Stimulated activated naive CD4-positive, alpha-beta T cell treated with Interleukin-2 at 50 U/mL for 16 hours (primary cell): ENCODE measurements at places on chromosomes 12 and 14.

- no peak for DNase-seq
Measured at GRCh38 chr12:19810213-19810612, 370.9 kb downstream of the AEBP2 start.

DNA sequence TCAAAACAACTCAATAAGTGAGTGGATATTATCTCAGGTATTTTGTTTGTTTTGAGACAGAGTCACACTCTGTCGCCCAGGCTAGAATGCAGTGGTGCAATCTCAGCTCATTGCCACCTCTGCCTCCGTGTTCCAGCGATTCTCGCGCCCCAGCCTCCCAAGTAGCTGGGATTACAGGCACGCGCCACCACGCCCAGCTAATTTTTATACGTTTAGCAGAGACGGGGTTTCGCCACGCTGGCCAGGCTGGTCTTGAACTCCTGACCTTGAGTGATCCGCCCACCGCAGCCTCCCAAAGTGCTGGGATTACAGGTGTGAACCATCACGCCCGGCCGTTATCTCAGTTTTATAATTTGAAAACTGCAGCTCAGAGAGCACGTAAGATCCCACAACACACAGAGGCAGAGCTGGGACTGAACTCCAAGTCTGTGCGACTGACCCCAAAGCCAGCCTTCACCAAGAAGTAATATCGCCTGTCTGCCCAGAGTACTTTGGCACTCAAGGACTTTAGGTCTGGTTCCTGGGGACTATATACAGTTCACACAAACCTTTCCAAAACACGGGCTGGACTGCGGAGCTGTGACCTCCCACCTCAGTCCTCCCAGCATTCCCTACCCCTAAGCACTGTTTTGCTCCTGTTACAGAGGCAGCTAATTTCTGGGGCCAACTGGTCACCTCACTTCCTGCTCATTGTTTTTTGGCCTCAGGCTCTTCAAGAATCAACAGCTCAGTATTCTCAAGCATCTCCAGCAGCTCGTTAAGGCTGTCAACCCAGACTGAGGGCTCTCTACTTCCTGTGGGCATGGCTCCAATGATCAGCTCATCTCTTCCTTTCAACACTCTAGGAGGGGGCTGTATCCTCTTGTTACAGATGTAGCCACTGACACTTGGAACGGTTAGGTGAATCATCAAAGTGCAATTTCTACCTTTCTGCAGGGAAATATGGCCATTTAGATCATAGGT is 22.5 kb downstream of the TESC start:
- DNase-seq = no peak

GRCh38 chr12:5889381-5890047 is 55.5 kb downstream of the ANO2 start:
- no peak for DNase-seq

GRCh38 chr14:66540038-66540437 is 32.1 kb downstream of the GPHN start:
- DNase-seq = no peak

DNA sequence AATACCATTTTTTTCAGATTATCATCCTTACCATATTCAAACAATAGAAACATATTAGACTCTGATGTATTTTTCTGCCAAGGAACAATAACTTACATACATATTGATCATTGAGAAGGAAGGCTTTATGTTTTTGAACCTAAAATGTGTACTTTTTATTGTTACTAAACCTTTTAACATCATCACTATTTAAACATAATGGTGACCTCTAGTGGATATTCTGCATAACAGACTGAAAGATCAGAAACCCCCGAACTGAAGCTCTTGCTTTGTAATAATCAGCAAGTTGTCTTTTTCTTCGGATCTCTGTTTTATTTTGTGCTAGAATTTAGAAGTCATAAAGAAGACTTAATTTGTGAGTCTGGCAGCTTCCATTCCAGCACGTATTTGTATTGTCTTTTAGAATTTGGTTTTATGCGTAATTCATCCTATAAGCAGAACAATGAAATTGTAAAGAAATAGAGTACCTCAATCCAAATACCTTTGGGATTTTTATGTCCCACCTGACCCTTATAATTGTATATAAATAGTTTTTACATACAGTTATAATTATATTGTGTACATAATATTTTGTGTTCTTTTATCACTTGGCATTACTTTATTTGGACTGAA is 125.9 kb upstream of the ATF1 start:
- DNase-seq = no peak

DNA sequence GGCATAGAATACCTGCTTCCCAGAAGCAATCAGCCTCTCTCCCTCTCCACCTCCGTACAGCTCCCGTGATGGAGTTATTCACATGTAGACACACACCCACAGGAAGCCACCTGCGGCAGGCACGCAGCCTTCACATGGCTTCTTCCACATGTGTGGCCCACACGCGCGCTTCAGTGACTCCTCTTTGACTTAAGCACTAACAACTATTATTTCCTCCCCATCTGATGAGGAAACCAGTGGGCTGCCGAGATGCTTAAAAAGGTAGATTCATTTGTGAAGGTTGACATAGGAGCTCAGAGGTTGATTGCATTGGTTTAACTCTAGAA is 69.3 kb downstream of the PRMT8 start:
- no peak for DNase-seq

GRCh38 chr14:31395572-31396205 is 24.7 kb downstream of the HEATR5A start:
- DNase-seq = no peak

DNA sequence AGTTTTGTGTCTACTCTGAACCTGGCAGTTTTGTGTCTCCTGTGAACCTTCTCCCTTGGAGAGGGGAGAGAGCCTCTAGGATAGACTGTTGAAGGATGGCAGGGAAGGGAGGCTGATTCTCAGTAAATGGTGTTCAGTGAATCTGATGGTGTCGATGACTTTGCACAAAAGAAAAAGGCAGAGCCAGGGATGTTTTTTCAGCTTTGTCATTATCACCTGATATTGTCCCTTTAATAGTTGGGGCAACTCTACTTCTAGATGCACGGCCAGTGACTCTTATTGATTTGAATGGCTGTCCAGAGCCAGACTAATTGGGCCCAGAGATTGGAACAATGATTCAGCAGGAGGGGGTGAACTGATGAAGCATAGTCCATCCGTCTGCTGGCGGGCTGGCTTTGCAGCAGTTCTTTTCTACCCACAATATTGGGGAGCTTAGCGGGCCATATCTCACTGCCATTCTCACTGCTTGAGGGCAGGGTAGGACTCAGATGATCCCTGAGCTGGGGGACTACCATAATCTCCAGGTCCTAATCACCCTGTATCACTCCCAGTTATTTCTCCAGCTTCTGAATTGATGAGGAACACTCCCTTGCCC is 93.1 kb downstream of the ADCK1 start:
- DNase-seq = no peak

- no peak for DNase-seq
Measured at GRCh38 chr14:80291101-80291500, 79.8 kb upstream of the DIO2 start.

DNA sequence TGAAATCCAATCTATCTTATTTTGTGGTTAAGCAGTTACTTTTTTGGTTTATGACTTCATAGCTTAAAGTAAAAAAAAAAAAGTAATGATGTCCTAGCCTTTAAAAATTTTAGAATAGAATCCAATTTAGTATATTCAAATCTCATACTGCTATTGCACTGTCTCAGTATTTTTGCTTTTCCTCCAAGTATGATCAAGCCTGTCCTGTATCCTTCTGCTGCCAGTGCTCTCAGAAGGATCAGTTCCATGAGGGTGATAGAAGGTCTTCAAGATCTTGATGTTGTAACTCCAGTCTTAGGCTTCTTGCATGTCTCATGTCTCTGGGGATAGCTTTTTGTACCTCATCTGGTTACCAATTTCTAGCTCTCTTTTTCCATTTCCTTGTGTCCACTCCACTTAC is 324.2 kb upstream of the FAR2 start:
- DNase-seq = no peak

DNA sequence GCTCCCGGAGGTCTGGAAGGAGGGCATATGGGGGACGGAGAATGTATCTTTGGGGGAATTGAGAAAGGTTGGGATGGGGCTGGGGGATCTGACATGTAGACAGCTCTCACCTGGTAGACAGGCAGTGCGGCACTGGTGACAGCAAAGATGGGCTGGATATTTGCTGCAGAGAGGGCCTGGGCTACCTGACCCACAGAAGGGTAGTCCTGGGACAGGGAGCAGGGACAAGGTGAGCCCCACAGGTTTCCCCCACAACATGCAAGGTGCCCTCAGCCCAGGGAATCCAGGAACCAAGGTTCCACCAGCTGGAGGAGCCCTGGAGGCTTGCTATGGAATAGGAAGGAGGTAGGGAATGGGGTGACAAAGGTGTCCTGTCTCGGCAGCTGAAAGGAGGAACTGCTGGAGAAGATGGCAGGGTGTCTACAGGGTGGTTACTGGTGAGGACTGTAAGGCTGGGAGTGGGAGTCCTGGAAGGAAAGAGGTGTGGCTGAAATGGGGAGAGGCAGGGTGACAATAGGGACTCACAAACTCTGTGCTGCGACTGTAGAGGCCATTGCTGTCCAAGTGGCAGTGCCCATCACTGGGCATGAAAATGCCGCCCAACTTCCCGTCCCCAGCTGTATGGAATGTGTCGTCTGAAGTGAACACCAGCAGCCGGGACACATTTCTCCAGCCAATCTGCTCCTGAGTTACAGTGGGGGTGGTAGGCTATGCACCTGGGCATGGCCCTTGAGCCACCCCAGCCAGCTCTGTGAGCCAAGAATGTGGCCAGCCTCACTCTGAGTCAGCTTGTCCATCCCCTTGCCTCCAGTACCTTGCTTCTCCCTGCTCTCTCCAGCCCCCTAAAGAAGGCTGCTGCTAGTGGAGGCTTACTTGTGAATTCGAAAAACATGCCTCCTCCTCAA is 11.3 kb downstream of the ITGB7 start:
- no peak for DNase-seq

DNA sequence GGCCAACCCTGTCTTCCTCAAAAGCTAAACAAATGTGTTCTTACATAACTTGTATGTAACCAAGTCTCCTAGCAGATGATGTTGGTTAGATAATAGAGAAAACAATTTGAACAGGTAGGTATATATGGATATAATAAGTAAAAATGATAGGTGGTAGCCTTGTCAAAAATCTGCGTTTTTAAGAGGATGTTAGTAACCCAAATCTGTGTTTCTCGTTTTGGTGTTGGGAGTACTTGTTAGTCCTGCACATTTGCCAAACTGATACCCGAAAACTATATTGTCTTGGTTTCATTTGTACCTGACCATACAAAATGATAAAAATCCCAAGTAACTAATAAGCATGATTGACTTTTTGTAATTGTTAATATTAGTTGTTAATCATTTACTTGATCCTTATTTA is 8.1 kb downstream of the SRSF5 start:
- no peak for DNase-seq

DNA sequence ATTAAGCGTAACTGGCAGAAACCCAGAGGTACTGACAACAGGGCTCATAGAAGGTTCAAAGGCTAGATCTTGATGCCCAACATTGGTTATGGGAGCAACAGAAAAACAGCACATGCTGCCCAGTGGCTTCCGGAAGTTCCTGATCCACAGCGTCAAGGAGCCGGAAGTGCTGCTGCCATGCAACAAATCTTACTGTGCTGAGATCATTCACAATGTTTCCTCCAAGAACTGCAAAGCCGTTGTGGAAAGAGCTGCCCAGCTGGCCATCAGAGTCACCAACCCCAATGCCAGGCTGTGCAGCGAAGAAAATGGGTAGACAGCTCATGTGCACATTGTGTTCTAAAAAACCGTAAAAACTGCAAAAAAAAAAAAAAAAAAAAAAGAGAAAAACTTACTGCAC is 192.3 kb downstream of the MON2 start:
- DNase-seq = no peak

- DNase-seq = no peak
Measured at GRCh38 chr12:68106160-68106559, 53.4 kb downstream of the IFNG start.

DNA sequence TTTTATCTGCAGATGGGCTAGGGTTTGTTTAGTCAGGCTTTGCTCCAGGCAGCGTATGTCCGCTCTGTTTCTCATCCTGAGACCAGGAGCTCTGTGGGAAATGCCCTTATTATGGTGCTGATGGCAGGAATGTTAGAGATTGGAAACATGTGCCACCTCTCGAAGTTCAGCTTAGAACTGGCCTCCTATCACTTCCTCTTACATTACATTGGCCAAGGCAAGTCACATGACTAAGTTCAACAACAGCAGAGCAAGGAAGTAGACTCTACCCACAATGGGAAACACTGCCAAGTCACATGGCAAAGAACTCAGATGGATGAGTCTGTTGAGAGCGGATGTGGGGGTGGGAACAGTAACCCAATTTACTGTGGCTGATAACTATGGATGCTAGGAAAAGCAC is 161.9 kb upstream of the WSCD2 start:
- no peak for DNase-seq

DNA sequence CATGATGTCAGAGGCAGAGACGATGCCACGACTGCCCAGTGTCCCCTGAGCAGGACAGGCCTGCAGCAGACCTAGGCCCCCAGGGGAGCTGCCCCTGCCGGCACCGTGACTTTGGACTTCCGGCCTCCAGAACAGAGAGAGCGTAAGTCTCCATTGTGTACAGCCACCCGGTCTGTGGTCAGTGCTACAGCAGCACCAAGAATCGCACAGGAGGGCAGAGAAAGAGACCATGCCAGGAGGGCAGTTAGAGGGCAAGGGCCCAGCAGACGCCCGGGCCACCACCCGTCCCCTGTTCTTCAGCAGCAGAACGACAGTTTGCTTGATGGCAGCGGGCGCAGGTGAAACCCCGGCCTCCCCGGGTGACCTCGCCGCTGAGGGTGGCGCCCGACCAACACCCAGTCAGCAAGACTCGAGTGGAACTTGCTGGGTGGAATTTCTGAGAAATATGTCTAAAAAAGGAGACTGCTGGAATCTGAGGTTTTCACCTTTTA is 19.7 kb downstream of the GALNT9 start:
- no peak for DNase-seq

DNA sequence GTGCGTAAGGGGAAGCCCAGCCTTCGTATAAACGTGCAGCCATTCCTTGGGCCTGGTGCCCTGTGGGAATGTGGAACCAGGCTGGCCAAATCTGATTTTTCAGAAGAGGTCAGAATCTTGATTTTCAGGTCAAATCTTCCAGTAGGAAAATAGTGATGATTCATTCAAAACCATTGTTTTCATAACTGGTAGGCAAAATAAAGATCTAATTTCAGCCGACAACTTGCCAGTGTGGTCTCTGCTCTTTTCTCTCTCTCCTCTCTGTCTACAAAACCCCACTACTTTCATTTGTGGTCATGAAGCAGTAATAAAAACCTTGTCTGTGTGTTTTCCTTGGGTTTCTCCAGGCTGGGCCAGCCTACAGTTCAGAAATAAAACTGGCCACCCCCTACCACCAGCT is 135.1 kb downstream of the RBM19 start:
- DNase-seq = no peak

- DNase-seq = no peak
Measured at GRCh38 chr14:69392481-69392880, 5.6 kb downstream of the ERH start.

GRCh38 chr14:59538936-59539335 is 37.7 kb downstream of the CCDC175 start:
- DNase-seq = no peak

- no peak for DNase-seq
Measured at GRCh38 chr12:75660107-75660530, 148.7 kb upstream of the KRR1 start.

- DNase-seq = no peak
Measured at GRCh38 chr12:89538897-89539296, 13.1 kb upstream of the POC1B start.
